ENCODE measurements at places on chromosomes 2 and 18. TPM values are rescaled to one million over a fixed set of nuclear protein-coding genes. Genes with fewer than 3 reads are reported as not detected.

CHST9 gene
- not detected for total RNA-seq

IL1R1 gene
- 0.11 TPM for total RNA-seq

CYRIA gene
- total RNA-seq, result 0.70 TPM

APLF gene
- total RNA-seq, result 2.9 TPM

MATN3 gene
- total RNA-seq, result not detected

NRP2 gene
- 47.0 TPM for total RNA-seq

LIMS3 gene
- 0.66 TPM for total RNA-seq

SPATS2L gene
- 54.0 TPM for total RNA-seq

ESPNL gene
- total RNA-seq, result 0.14 TPM

NEU2 gene
- total RNA-seq, result not detected

CYBRD1 gene
- total RNA-seq, result 2.7 TPM

APOB gene
- not detected for total RNA-seq

CMPK2 gene
- total RNA-seq, result 47.0 TPM

TFPI gene
- not detected for total RNA-seq

GCA gene
- total RNA-seq, result 11.3 TPM

BCL11A gene
- not detected for total RNA-seq

CNDP1 gene
- not detected for total RNA-seq

ANKRD53 gene
- total RNA-seq, result not detected

FAM110C gene
- 3.3 TPM for total RNA-seq

NCKAP5 gene
- total RNA-seq, result not detected

TWIST2 gene
- not detected for total RNA-seq

STPG4 gene
- total RNA-seq, result 0.50 TPM

CHRNA1 gene
- total RNA-seq, result not detected

SP110 gene
- total RNA-seq, result 129 TPM

IL36G gene
- not detected for total RNA-seq

CHRNG gene
- total RNA-seq, result not detected

MDH1B gene
- 0.09 TPM for total RNA-seq

SEMA4C gene
- total RNA-seq, result 29.7 TPM

NPPC gene
- total RNA-seq, result not detected

SOWAHC gene
- total RNA-seq, result 0.32 TPM

PJVK gene
- 2.3 TPM for total RNA-seq

SERPINB10 gene
- not detected for total RNA-seq

ZSWIM2 gene
- not detected for total RNA-seq

TFCP2L1 gene
- 0.02 TPM for total RNA-seq

NHEJ1 gene
- 18.8 TPM for total RNA-seq

FHOD3 gene
- not detected for total RNA-seq

POTEC gene
- total RNA-seq, result not detected

ALKAL2 gene
- 0.80 TPM for total RNA-seq

ATG9A gene
- 37.2 TPM for total RNA-seq

TMEM198 gene
- 0.77 TPM for total RNA-seq

GAL3ST2 gene
- total RNA-seq, result 0.23 TPM
